Osteocyte (in vitro differentiated cells): ENCODE measurements at places on chromosomes 16 and 17.

DNA sequence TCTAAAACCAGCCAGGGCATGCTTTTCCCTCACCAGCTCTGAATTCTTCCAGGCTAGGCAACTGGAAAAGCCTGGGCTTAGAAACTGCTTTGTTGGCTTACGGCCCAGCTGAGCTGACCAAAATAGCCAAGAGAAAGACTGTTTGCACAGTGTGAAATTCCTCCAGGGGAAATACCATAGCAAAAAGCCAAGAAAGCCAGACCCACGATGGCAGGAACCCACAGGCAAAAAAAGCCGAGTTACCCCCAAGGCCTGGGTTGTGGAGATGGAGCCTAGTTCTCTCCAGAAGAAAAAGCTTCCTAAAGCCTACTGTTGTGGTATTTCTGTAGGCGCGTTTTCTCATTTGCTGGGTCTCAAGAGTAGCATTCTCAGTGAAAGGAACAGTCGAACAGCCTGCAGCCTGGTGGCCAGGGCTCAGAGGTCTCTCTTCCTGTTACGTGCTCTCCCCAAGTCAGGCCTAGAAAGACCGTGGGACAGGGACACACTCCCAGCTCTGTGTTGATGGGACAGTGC lies 9.2 kb downstream of the SP2 start:
- DNase-seq, result no peak

DNA sequence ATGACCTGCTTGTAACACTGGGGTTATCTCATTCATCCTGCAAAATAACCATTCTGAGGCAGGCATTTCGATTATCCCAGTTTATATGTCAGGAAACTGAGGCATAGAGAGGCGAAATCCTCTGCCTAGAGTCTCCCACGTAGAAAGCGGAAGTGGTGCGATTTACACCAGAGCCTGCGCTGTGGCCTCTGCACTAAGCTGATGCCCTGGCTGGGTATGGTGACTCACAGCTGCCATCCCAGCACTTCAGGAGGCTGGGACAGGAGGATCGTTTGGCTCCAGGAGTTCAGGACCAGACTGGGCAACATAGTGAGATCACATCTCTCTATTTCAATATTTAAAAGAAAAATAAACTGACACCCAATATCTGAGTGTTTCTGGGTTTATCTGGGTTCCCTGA lies 59.3 kb upstream of the BCO1 start:
- no peak for DNase-seq

DNA sequence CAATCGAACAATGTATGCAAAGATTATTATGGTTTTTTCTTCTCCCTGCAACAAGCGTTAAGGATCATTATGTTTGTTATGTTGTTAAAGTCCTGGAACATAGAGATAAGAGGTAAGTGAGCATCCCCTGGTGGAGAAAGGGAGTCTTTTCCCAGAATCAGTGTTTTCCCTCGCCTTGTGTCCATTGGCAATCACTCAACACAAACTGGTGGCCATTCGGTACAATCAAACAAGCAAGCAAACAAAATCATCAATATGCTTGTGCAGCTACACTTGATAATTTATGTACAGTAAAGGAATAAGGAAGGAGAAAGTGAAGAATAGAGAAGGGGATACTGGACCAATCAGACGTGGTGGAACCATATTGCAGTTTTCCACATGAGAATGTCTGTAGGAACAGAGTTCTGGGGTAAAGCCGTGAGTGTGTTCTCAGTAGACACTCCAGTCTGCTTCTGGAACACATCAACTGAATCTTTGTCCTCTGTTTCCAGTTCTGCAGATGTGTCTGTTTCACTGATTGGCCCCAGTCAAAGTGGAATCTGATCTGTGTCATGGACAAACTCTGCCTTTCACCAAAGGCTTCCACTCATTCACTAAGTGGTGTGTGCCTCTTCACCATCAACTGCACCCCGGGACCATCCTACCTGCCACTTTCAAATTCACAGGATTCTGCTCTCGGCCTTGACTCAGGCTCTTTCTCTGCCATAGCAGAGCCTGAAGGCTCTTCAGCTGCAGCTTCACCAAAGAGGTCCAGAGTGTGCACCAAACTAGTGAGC lies 169.5 kb downstream of the AHSP start:
- DNase-seq, result peak; percentile 44

- DNase-seq, result no peak
These were observed 26.9 kb downstream of the POLR2A start for GRCh38 chr17:7511108-7511507.

GRCh38 chr17:68981288-68981687 lies 26.1 kb upstream of the ABCA8 start:
- no peak for DNase-seq

DNA sequence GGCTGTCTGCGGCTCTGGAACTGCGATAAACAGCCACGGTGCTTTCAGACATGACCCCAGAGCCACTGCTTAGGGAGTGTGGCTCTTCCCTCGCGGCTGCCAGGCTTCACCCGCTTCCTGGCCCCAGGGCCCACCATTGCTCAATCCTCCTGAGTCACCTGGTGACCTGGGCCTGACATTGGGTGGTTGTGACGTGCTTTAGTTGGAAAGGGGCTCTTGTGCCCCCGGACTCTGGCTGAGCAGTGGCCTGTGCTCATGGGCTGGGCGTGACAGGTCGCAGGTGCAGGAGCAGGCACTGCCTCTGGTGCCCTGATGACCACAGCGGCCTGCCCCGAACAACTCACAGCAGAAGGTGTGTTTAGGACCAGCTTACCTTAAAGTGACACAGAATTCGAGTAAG lies 8.6 kb upstream of the NUDT16L1 start:
- no peak for DNase-seq

DNA sequence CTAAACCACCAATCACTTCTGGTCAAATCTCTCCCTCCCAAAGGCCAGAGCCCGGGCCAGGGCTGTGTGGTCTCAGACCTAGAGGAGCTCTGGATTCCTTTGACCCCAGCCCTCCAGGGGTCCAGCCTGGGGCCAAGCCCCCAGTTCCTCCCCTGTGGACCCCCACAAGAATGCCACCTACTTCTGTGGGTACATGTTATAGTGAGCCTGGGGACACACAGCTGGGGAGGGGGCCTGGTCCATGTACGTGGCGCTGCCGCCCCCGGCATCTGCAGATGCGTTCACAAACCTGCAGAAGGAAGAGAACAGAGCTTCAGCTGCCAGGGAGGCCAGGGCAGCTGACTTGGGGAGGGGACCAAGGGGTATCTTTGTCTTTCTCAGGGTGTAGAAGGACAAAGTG lies 7.9 kb upstream of the GHDC start:
- DNase-seq, result no peak

DNA sequence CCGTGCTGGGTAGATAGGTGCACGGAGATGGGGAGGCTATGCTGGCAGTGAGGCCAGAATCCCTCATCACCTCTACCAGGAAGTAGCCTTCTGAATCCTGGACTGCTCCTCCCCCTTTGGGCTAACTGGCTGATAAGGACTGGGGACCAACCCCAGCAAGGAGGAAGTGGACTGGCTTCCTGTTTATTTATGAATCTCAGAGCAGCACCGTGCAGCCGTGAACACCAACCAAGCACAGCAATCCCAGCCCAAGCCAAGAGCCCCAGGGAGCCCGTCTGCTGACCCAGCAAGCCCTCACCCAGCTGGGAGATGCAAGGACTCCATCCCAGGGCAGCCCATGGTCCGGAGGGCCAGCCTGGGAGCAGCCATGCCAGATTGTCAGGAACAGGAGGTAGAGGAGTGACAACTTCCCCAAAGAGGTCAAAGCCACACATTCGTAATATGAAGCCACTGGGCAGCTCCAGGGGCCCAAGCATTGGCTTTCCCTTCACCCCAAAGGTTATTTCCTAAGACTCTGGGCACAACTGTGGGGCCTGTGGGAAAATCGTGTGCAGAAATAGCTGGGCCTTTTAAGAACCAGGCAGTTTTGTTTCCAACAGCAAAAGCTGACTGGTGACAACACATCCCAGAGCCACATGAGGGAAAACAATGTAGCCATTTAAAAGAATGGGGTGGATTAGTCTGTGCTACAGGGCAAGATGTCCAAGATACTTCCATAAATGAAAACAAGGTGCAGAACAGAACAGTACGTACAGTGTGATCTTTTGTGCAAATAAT lies 23.9 kb downstream of the PHB1 start:
- DNase-seq, result no peak

DNA sequence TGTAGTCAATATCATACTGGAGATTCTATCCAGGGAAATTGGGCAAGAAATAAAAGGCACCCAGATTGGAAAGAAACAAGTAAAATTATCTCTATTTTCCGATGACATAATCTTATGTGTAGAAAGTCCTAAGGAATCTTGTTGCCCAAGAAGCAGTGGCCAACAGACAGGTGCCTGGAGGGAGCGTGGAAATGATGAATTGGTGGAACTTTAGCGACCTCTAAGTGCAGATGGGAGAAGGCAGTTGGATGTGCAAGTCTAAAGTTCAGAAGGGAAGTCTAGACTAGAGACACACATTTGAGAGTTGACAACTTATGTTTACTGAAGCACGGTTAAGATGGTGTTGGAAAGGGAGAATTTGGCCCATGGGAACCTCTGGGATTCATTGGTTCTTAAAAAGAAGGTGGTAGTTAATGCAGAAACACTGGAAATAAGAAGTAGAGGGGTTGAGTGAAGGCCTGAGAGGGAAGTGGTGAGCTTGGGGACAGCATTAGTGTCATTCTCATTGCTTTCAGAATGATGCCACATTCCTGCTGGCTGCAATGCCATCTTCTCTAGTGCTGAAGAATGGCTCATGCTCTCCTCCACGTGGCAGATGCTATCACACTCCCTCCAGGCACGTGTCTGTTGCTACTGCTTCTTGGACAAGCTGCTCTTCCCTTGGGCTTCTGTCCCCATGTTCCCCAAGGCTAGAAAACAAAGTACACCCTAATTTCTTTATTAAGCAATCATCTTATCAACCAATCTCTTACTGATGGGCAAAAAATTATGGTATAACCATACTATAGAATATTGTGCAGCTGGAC lies 24.0 kb downstream of the TAT start:
- no peak for DNase-seq

GRCh38 chr17:82412535-82413520 lies 5.3 kb upstream of the HEXD start:
- no peak for DNase-seq

DNA sequence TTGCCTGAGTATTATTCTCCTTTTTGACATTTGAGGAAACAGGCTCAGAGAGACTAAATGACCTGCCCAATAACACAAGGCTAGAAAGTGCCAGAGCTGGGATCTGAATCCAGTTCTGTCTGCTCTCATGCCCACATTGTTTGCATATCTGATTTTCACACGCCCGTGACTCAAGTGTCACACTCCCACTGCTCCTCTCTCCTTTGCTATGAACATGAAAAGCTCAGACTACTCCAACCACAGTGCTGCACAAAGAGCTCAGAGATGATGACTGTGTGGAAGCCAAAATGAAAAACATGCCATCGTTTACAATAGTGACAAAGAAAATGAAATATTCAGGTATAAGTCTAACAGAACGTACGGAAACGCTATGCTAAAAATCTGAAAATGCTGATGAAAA lies 107.9 kb downstream of the SMG6 start:
- no peak for DNase-seq

DNA sequence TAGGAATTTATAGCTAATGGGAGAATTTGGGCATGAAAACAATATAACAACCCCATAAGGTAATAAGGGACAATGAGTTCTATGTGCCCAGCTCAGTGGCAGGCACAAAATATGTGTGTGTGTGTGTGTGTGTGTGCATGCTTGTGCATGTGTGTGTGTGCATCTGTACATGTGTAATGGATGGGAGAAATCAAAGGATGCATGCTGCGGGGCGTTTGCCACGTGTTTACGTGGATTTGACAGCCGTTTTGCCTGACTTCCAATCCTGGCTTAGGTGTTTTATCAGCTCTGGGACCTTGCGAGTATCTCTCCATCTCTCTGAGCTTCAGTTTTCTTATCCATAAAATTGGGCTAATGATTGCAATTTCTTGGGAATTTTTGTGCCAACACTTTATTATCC lies 108.4 kb downstream of the IRX5 start:
- no peak for DNase-seq

- DNase-seq, result no peak
These were observed 121.4 kb downstream of the KCNJ2 start for GRCh38 chr17:70290770-70291169.

DNA sequence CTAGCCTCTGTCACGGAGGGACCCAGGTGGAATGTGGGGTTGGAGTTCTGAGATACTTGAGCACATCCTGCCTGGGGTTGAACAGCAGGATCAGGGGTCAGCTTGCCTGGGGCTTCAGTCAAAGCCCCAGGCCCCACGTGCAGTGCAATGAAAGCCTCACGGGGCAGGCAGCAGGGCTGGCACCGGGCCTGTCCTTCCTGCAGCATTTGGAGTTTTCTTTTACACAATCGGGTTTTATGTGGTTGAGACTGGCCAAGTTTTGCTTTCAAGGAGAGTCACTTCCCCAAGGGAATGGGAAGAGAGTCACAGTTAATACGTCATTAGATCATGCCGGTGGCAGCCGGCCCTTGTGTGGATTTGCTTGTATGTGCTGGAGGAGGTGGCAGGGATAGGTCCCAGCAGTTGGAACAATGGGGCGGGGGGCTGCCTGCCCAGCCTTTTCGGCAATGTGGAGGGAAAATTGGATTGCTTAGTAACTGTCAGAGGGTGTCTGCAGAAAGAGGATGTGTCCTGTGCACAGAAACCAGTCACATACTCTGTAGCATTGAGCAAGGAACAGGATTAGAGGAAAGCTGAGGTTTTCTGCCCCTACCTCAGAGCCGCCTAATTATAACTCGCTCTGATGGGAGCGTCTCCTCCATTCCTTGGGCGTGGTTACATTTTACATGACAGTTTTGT lies 4.5 kb downstream of the RMI2 start:
- no peak for DNase-seq

DNA sequence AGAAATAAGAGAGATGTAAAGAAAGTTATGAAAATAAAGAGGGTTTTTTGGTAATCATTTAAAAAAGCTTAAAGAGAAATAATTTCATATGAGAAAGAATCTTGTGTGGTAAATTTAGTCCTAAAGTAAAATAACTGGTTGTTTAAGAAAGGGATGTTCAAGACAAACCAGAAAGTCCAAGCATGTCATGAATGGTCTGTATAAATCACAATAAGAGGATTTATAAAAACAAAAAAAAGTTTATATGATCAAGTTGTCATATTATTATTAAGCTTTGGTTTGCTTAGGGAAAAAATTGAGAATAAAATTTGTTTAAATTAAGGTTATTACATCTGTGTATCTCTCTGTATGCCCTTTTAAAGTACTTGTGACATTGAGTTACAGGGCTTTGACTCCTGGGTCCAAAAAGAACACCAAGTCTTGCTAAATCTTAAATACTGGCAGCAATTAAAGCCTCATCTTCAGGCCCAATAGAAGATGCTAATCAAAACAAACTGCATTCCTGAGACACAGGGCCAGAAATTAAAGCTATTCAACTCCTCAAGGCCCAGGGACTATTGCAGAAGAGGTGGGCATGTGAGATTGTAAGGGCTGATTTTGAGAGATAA lies 15.6 kb upstream of the TRIM25 start:
- no peak for DNase-seq

GRCh38 chr17:74682028-74682427 lies 30.7 kb downstream of the CD300LF start:
- DNase-seq, result no peak
